Left ventricle myocardium superior (tissue), 1 donor: ENCODE measurements at places on chromosomes 2 and 18.

DNA sequence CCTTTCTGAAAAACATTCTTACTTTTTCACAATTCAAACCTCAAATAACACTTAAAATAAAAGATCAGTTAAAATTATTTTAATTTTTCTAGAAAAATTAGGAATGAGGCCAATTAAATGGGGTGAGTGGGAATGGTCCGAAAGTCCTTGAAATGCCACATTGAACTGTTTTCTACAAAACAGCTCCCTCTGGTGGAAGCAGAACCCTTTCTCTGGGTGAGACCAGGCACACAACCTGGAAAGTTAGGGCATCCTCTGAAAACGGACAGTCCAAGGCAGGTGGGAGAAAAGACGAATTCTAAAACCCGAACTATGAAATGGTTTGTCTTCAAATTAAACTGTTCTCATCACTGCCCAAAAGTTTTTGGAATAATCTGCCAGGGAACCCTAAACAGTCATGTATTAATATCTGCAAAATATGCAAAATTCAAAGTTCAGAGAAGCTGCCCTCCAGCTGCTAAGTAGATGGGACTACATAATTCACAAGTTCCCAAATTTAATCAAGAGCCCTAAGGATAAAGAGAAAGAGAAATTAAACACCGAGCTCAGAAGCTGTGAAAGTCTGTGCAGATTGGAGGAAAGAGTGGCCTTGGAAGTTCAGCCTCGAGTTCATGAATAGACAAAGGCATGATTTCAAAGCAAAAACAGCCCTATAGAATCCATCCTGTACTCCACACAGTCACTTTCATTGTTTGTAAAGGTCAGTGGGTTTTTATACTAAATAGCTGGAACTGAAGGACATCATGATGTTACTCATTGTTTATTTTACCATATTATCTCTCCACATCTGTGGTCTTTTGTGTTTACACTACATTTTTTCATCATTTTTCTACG is 108.3 kb downstream of the PIEZO2 start:
- DNase-seq = no peak

DNA sequence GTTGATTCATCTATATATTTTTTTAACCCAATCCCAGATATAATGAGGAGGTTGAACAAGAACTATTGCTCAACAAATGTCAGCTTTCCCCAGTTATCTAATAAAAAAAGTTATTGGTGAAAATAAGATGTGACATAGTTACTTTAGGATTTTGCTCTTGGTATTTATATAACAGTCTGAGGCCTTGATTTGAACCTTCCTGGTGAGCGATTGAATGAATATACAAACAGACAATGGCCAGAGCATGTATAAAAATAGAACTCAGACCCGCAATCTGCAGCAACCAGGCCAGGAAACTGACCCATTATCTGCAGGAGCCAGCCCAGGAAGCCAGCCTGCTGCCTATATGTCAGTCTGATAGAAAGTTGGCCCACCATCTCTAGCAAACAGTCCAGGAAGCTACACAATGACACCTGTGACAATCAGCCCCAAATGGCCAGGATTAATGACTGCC is 81.6 kb downstream of the HS6ST1 start:
- DNase-seq = no peak

DNA sequence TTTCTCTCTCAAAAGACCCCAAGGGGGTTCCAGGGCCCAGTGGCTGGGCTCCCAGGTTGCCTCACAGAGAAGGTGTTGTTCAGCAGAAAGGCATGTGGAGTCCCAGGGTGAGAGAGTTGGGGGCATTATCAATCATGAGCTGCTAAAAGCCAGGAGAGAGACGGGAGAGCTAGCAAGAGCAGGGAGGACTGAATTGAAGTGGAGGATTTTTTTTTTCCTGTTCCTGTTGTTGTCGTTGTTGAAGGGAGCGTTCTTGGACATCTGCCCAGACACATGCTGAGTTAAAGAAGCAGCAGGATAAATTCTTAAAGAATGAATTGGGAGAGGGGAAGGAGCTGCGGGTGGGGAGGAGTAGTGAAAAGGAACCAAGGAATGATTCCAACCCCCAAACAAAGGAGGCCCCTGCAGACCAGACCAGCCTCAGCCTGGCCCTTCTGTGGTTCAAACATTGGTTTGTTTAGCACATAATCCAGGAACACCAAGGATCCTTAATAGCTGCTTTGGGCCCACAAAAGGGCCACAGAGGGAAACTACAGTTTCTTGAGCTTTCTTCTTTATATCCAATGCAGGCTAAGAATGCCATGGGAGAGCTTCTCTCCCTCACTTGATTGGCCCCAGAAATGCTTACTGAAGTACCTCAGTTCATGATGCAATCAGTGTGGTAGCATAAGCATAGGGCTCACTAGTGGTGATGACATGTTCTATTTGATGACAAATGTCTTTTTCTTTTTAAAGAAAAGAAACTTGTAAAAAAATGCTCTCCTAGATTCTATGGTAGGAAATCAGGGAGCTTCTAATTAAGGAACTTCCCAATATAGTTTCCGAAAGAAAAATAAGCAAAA is 146.0 kb downstream of the SETBP1 start:
- peak; percentile 40 for DNase-seq

DNA sequence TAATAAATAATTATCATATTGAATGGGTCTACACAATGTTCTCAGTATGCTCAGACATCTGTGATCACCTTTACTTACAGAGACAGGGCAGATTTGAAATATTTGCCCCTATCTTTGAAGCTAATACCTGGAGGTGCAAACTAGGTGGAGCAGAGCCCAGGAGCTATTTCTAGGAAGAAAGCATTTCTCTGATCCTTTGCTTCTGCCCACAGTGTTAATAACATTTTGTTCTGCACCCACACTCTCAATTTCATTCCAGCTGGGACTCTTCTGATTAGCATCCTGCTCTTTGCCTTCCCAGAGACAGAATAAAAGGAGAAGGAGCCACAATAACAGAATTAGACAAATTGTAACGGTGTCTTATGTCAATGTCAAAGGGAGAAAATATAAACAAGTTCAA is 11.6 kb upstream of the SCN2A start:
- DNase-seq = no peak

- no peak for DNase-seq
Measured at GRCh38 chr2:39138837-39139211, 18.0 kb upstream of the SOS1 start.

GRCh38 chr2:20972792-20973565 is 70.9 kb downstream of the APOB start:
- DNase-seq = no peak

DNA sequence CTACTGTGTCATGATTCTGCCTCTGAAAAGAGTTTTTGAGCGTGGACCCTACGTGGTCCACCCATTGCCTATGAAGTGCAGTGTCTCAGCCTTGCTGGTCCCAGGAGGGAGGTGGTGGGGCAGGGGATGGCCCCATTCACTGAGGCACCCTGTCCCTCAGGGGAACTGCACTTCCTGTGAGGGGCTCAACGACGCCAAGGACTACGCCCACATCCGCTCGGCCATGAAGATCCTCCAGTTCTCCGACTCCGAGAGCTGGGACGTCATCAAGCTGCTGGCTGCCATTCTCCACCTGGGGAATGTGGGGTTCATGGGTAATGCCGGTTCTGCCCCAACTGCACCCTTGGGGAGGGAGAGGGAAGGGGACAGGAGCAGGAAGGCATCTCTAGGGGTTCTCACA is 42.5 kb downstream of the MYO7B start:
- DNase-seq = peak; percentile 15

DNA sequence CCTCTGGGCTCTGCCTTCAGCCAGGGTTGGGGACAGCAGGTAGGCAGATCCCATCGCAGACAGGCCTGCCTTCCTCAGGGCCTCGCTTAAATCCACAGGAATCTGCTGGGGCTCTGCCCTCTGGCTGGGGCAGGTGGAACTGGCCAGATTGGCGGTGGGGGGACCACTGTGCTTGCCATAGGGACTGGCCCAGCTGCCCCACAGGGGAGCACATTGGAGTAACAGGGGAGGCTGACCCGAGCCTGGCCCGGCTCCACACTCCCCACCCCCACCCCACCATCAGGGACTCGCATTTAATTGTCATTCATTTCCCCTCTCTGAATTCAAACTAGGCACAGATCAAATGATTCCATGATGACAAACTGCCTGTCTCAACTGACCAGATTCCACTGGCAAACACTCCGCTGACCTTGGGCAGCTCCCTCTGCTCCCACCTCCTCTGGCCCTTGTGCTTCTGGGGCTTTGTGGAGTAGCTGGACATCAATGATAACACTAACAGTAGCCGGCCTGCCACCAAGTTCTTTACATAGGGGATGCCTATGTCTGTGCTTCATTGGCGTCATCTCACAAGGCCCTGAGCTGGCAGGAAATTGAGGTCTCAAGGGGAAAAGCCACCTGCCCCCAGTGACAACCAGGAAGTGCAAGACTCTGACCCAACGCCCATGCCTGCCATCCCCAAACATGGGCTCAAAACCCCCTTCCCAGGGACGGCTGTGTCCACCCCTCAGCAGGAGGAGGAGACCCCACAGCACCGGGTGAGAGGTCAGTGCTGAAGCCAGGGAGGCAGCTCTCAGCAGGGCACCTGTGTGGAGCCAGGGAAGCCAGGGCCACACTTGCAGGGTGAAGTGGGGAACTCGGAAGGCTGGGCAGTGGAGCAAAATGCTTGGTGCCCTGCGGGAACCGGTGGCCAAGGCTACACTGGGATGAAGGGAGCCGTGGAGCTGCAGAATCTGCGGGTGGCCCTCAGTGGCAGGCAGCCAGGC is 2.1 kb upstream of the B3GNT7 start:
- DNase-seq = peak; percentile 32

DNA sequence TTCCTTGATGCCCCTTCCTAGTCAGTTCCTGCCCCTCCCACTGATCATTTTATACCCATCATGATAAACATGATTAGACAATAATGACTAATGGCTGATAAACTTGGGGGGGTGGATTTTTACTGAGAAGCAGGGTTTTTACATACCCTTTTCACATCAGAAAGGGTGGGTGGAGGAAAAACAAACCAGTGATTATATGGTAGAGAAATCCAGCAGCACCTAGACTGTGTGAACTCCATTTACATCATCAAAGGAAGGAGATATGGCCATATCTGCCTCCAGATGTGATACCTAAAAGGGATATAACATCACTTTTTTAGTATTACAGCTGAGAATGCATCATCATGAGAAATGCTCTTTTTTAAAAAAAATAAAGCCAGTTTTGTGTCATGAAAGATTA is 89.9 kb downstream of the ANKRD12 start:
- DNase-seq = no peak

GRCh38 chr18:36308711-36309435 is 11.4 kb downstream of the FHOD3 start:
- DNase-seq = no peak

GRCh38 chr2:205902041-205902899 is 183.7 kb downstream of the INO80D start:
- DNase-seq = no peak

GRCh38 chr2:23456881-23457760 is 72.1 kb downstream of the KLHL29 start:
- DNase-seq = no peak

- DNase-seq = no peak
Measured at GRCh38 chr2:240146627-240147278, 6.3 kb upstream of the OTOS start.

GRCh38 chr2:46971929-46972328 is 56.3 kb upstream of the MCFD2 start:
- DNase-seq = no peak
